ENCODE measurements at places on chromosomes 4 and X.

DNA sequence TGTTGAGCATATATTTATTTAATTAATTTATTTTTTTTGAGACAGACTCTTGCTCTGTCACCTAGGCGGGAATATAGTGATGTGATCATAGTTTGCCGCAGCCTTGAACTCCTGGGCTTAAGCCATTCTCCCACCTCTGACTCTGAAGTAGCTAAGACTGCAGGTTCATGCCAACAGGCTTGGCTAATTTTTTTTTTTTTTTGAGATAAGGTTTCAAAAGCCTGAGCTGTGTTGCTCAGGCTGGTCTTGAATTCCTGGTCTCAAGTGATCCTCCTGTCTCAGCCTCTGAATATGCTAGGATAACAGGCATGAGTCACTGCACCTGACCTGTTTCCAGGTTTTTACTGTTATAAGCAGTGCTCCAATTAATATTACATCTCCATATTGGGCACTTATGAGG lies 4.8 kb downstream of the ADD1 start:
- DNase-seq: no peak

DNA sequence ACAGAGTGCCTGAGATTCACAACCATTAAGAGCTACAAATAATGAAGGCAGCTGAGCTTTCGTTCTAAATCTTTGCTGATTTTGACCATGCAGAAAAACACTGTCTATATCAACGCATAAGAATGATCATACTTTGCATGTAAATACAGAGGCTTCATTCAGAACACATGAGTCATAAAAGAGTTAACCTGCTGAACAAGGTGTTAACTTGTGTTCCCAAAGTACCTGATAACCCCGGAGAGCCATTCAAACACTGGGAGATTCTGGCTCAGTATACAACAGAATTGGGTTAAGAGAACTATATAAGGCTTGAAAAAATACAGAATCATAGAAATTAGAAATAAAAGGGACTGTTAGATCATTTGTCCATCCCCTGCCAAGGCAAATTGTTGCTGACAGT lies 964.3 kb upstream of the TENM3 start:
- DNase-seq: no peak

- no peak for DNase-seq
Observed at GRCh38 chr4:8439914-8440491, 520 bp downstream of the ACOX3 start.

GRCh38 chr4:15612136-15612535 lies 43.0 kb downstream of the FBXL5 start:
- DNase-seq: no peak
